ENCODE measurements at places on chromosomes 12 and 14. TPM values are rescaled to one million over a fixed set of nuclear protein-coding genes. Genes with fewer than 3 reads are reported as not detected.

PMEL gene
- total RNA-seq: 0.33 TPM

KRT3 gene
- total RNA-seq: not detected

TMEM30B gene
- 6.3 TPM for total RNA-seq

ESPL1 gene
- 14.1 TPM for total RNA-seq

GLT8D2 gene
- total RNA-seq: 66.3 TPM

SYT1 gene
- 1.3 TPM for total RNA-seq

TCL1B gene
- not detected for total RNA-seq

FIGNL2 gene
- total RNA-seq: 0.29 TPM

GALC gene
- total RNA-seq: 19.1 TPM

PLXNC1 gene
- total RNA-seq: 6.8 TPM

All from smooth muscle cell of trachea (primary cell).